ENCODE measurements at places on chromosomes 16 and 17.
A peak's percentile ranks its signal among the peaks of the same experiment; 100 is the strongest.

- no peak for DNase-seq
Observed at GRCh38 chr16:14301169-14302030, 230.3 kb downstream of the MRTFB start.

- DNase-seq: no peak
Observed at GRCh38 chr16:49904348-49905062, 48.6 kb upstream of the ZNF423 start.

DNA sequence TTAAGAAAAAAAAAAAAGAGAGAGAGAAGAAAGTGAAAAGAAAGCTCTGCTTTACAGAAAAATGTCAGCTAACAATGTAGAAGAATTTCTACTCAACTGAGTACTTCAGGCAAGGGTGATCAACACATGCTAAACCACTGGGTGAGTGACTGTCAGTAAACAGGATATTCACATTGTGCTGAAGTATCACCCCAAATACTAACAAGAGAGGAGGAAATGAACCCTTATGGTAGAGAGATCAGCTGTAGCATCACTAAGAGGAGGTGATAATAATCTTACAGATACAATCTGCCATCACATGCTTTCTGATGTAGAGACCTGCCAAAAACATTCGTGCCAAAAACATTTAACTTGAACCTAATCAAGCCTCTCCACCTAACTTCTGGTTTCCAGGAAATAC lies 30.7 kb upstream of the ICAM2 start:
- no peak for DNase-seq

DNA sequence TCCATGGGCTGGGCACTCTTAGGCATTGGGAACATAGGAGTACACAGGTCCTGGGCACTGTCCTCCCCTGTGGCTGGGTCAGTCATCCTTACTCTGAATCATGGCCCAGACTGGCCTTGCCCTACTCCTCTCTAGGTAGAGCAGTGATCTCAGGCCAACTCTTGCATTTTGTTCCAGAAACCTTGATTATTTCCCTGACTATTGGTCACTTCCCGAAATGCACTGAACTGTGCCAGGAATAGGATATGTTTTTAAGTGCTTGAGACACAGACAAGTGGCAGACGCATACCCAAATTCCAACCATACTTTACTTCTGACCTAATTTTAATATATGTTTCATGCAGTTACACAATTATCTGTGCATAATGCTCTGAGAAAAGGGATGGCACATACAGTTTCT lies 10.3 kb downstream of the KRABD2 start:
- peak; percentile 81 for DNase-seq

GRCh38 chr16:26701243-26701886 lies 365.4 kb upstream of the C16orf82 start:
- no peak for DNase-seq

GRCh38 chr17:41067281-41067680 lies 1.6 kb upstream of the KRTAP2-4 start:
- peak; percentile 34 for DNase-seq

DNA sequence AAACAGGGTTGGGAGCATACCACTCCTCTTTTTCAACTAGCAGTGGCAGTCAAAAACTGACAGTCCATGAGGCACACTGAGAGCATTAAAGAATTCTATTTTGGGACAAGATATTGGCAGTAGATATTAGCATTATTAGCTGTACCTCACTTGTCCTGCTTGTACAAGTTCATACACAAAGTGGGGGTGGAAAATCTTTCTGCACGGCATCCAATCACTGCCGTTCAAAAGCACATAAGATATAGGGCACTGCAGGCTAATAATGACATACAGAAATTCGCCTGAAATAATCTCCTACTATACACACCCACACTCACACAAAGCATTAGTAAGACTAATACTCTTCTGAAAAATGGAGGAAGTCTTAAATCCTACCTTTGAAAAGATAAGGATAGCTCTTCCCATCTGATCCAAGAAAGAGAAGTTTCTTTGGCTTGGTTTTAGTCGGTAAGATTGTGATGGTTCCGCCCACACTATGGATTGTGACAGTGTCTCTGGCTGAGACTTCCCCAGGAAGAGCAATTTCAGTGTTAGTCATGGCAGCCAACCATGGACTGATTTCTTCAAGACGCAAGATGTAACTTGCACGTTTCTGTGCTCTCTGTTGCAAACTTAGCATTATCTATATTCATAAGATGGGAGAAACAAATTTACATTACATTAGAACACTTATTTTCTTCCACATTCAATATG lies 40.6 kb upstream of the ARL6IP1 start:
- no peak for DNase-seq

DNA sequence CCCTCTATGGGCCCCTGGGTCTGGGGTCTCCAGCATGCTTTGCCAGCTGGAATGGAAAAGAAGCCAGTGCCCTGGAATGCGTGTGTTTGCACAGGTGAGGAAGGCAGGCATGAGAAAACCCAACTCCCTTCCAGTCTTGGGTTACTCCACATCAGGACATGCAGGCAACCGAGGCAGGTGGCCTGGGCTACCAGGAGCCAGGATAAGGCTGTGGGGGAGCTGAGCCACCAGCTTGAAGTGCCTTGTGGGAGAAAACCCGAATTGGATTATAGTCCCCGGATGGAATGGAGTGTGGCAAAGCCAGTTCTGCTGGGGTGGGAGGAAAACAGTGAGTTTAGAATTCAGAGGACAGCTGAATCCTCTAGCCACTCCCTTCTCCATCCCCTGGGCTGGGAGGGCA lies 7.2 kb downstream of the SRCIN1 start:
- peak; percentile 33 for DNase-seq

DNA sequence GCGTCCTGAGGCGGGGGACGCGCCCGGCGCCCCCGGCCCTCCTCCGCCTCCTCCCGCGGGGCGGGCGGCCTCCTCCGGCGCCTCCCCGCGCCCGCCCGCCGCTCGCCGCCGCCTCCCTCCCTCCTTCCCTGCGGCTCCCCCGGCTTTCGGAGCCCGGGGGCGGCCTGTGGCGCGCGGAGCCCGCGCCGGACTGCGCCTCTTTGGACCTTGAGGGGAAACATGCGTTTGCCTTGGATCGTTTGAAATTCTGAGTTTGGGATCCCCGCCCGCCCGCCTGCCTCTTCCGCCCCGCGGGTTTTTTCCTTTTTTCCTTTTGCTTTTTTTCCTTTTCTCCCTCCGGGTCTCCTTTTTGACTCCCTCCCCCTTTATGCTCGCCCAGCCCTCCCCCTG lies 390 bp downstream of the ZNRF1 start:
- DNase-seq: no peak

GRCh38 chr16:57614944-57615343 lies 13.5 kb upstream of the ADGRG1 start:
- no peak for DNase-seq

GRCh38 chr17:81000334-81000630 lies 8.6 kb downstream of the CHMP6 start:
- no peak for DNase-seq

GRCh38 chr16:61419791-61420190 lies 616.4 kb downstream of the CDH8 start:
- DNase-seq: no peak

DNA sequence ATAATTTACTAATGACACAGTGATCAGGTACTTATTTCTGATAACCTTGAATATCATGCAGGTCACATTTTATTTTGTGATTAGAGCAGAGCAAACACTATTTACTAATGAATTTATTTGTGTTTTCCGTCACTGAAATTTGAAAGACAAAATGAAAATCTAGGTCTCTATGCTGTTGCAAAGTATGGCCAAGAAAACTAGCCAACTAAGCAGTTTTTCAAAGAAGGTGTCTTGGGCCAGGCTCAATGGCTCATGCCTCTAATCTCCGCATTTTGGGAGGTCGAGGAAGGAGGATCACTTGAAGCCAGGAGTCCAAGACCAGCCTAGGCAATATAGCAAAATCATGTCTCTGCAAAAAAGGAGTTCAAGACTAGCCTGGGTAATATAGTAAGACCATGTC lies 3.0 kb upstream of the NFAT5 start:
- no peak for DNase-seq

DNA sequence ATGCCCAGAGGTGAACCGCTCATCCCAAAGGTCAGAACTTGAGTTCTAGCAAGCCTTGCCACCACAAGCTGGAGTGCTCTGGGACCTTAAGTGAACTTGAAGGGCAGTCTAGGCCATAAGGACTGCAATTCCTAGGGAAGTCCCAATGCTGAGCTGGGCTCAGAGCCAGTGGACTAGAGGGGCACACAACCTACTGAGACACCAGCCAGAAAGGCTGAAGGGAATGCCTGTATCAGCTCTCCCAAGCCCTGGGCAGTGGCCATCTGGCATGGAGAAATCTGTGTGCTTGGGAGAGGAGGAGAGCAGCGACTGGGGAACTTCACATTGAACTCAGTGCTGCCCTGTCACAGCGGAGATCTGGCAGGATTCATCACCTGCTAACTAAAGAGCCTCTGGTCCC lies 201.3 kb downstream of the CEP112 start:
- no peak for DNase-seq

GRCh38 chr17:21272881-21273792 lies 11.4 kb upstream of the MAP2K3 start:
- no peak for DNase-seq

GRCh38 chr16:588639-588888 lies 1.3 kb upstream of the RAB40C start:
- DNase-seq: peak; percentile 72

DNA sequence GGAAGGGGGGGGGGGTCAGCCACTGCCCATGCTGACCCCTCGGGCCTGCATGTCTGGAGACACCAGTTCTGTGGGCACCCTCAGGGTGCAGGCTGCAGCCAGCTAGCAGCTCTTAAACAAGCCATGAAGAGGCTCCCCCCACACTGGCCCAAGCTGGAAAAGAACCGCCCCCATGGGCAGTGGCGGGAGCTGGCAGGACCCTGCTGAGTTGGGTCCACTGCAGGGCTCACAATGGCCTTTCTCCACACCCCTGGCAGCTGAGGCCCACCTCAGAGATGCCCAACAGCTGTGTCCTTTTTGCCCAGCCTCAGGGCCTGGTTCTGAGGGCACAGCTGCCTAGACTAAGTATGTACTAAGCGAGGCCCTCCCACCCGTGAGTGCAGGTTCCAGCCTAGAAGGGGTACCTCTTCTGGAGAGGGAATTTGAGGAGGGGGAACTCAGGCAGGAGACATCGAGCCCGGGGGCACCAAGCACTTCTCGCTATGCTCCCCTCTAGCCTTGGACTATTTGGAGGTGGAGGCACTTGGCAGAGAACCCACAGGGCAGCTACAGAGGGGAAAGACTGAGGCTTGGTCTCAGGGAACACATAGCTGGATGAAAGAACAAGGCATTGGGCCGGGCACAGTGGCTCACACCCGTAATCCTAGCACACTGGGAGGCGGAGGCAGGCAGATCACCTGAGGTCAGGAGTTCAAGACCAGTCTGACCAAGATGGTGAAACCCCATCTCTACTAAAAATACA lies 3.2 kb downstream of the THRA start:
- DNase-seq: no peak

GRCh38 chr17:64357191-64357981 lies 33.3 kb downstream of the PECAM1 start:
- peak; percentile 100 for DNase-seq

GRCh38 chr16:63998-64913 lies 8.2 kb downstream of the RHBDF1 start:
- DNase-seq: no peak

DNA sequence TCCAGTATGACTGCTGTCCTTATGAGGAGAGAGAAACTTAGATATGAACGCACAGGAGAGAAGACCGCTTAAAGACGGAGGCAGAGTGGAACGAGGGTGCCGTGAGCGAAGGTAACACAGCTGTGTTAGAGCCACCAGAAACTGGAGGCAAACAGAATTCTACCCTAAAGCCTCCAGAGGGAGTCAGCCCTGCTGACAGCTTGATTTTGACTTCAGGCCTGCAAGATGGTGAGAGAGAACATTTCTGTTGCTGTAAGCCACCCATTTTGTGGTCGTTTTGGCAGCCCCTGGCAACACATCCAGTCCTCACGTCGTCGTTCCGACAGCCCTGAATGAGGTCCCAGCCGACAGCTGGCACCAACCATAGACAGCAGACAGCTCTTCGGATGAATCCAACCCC lies 2.8 kb upstream of the SPATA2L start:
- no peak for DNase-seq

GRCh38 chr16:67170168-67170948 lies at the start of gene NOL3:
Gene NOL3, plus strand, starts transcription at chr16:67170538.
- peak; percentile 72 for DNase-seq

DNA sequence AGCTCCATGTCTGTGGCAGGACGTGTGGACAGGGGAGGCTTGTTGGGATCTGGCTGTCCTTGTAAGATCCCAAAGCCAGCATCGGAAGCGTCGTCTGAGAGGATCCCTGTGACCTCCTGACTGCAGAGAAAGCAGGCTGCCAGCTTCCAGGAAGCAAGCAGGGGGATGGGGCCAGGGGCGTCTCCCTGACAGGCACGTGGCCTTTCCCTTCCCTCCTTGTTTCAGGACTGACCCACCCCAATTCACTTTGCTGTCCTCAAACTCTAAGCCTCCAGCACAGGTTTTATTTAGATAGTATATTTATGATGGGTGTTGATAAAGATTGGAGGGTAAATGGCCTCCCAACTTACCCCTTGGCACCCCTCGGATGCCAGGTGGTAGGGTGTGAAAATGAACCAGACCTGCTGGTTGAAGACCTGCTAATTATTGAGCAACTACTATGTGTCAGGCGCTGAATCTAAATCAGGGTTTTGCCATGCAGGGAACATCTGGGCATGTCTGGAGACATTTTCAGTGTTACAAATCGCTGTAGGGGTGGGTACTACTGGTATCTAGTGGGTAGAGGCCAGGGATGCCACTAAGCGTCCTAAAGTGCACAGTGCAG lies 24.5 kb downstream of the SOCS1 start:
- no peak for DNase-seq

- no peak for DNase-seq
Observed at GRCh38 chr16:51067352-51067751, 83.7 kb downstream of the SALL1 start.

- DNase-seq: no peak
Observed at GRCh38 chr17:66555605-66556004, 253.2 kb downstream of the PRKCA start.

DNA sequence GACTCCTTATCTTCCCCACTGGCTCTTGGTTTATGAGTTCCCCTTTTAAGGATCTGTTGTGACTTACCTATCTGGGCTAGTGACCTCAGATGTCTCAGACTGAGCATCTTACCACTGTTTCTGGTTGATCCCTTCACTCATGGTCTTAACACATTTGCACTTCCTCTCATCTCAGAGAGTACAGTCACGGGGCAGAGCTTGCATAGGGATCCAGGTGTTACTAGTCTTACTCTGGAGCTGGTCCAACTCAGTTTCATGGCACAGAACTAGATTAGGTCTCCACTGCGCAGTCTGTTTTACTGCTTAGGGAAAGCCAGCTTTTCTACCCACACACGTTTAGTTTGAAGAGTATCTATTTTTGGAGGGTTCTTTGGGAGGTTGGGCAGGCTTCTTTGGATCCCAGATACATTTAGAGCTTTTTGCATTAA lies 10.2 kb downstream of the GABARAPL2 start:
- DNase-seq: no peak

GRCh38 chr16:23567602-23568001 lies 10.1 kb downstream of the UBFD1 start:
- no peak for DNase-seq

GRCh38 chr17:6456914-6457687 lies 12.8 kb downstream of the PIMREG start:
- DNase-seq: peak; percentile 78

GRCh38 chr17:32515677-32516383 lies 29.0 kb downstream of the CDK5R1 start:
- no peak for DNase-seq

Data from fibroblast of mammary gland (primary cell).